ENCODE measurements at places on chromosomes 16 and 17. TPM values are rescaled to one million over a fixed set of nuclear protein-coding genes. Genes with fewer than 3 reads are reported as not detected.

ST6GALNAC2 gene
- total RNA-seq = 1.9 TPM

CDC6 gene
- 19.0 TPM for total RNA-seq

TMEM238L gene
- not detected for total RNA-seq

SOCS7 gene
- total RNA-seq = 11.2 TPM

SALL1 gene
- total RNA-seq = 3.5 TPM

DOC2A gene
- total RNA-seq = 0.32 TPM

USH1G gene
- total RNA-seq = not detected

COIL gene
- 17.7 TPM for total RNA-seq

KRT27 gene
- total RNA-seq = not detected

TEX19 gene
- under 0.01 TPM for total RNA-seq

KCTD2 gene
- 22.5 TPM for total RNA-seq

SRSF1 gene
- 434 TPM for total RNA-seq

CLEC3A gene
- not detected for total RNA-seq

KRT13 gene
- total RNA-seq = not detected

AATK gene
- total RNA-seq = under 0.01 TPM

TAT gene
- not detected for total RNA-seq

CTRL gene
- not detected for total RNA-seq

CPHXL gene
- total RNA-seq = not detected

KCNH4 gene
- total RNA-seq = not detected

KRTAP4-4 gene
- total RNA-seq = not detected

SSTR5 gene
- not detected for total RNA-seq

NPIPB6 gene
- total RNA-seq = not detected

NTN3 gene
- total RNA-seq = 0.64 TPM

ABI3 gene
- 1.7 TPM for total RNA-seq

CDH5 gene
- total RNA-seq = not detected

GAS2L2 gene
- total RNA-seq = not detected

TSPOAP1 gene
- total RNA-seq = 0.86 TPM

PRDM7 gene
- not detected for total RNA-seq

C17orf100 gene
- 0.43 TPM for total RNA-seq

LGALS9C gene
- total RNA-seq = not detected

ANKRD40CL gene
- not detected for total RNA-seq

PRMT7 gene
- 42.7 TPM for total RNA-seq

VAT1L gene
- total RNA-seq = 59.3 TPM

DNASE1L2 gene
- 0.64 TPM for total RNA-seq

TNFRSF17 gene
- not detected for total RNA-seq

NPIPB12 gene
- 15.1 TPM for total RNA-seq

PPM1D gene
- total RNA-seq = 15.5 TPM
